ENCODE measurements at places on chromosomes 12 and 14. TPM values are rescaled to one million over a fixed set of nuclear protein-coding genes. Genes with fewer than 3 reads are reported as not detected.

The CLMN gene
- total RNA-seq = 0.82 TPM

The TAPBPL gene
- 0.82 TPM for total RNA-seq

The LALBA gene
- total RNA-seq = not detected

The DIO3 gene
- under 0.01 TPM for total RNA-seq

The ERBB3 gene
- total RNA-seq = 2.0 TPM

DNA sequence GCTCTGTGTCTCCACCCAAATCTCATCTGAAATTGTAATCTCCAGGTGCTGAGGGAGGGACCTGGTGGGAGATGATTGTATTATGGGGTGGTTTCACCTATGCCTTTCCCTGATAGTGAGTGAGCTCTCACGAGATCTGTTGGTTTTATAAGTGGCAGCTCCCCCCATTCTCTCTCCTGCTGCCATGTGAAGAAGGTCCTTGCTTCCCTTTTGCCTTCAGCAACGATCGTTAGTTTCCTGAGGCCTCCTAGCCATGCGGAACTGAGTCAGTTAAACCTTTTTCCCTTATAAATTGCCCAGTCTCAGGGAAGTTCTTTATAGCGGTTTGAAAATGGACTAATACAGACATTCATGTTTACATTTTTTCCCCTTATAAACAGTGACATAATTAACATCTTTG is 36.1 kb downstream of the PELI2 start:
- no peak for DNase-seq

DNA sequence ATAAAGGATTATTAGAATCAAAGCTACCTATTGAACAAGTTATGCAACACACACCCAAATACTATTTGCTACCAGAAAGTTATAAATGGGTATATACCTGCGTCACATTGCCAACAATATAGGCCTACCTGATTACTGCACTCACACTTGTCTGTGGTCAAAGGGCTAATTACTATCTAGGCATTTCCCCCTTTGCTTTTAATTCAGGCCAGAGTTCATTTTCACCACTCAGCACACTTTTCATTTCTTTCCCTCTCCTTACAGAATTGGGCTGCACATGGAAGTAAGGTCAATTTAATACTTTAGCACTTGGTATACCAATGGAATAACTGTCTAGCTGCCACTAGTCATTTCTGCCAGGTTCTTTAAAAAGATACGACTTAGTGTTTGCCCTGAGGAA is 1.7 kb downstream of the SOS2 start:
- DNase-seq = no peak

GRCh38 chr14:39581474-39581873 is 149.2 kb upstream of the FBXO33 start:
- DNase-seq = no peak

DNA sequence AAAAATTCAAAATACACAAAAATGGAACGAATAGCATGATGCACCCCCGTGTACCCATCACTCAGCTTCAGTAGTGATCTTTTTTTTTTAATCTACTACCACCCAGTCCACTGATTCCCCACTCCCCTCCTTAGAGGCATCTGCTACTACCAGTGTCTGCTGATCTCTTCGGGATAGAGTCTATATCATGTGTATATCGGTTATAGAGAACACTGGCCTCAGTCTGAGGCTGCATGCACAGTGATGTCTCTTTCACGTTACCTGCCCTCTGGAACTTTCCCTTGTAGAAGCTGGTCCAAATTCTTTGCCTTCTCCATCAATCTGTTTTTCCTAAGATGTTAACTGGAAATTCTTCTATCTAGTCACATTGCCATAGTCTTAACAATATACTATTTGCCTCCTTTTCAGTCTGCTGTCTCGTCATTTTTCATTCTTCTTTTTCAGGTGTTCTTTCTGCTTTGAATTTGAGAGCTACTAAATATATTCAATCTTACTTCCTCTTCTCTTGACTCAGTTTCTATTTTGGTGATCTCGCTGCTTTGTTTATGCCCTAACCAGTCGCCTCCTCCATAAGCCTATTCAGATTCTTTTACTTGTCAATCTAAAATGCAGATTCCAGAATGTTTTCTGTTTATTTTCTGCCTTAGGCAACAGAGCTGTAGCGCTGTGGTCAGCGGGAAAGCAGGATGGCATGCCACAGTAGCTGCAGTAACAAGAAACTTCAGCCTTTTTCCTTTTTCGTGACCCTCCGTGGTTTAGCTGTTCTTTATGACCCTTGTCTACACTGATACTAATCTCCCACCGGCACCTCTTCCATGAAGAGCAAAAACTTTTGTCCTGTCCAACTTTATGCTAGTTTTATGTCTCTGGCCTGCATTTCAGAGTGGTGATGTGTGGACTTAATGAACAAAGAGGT is 67.0 kb downstream of the FBXW8 start:
- DNase-seq = no peak

- DNase-seq = no peak
Observed at GRCh38 chr14:104169005-104169698, 30.8 kb downstream of the KIF26A start.

DNA sequence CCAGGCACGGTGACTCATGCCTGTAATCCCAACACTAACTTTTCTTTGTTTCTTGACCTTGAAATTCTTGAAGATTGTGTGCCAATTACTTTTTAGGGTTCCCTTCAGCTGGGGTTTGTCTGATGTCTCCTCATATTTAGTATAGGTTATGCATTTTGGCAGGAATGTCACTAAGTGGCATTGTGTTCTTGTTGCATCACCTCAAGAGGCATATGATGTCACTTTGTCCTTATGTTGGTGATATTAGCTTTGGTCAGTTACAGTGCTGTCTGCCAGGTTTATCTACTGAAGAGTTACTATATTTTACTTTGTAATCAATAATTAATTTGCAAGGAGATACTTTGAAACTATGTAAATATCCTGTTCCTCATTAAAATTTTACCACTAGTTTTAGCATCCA is 61.0 kb upstream of the BTG1 start:
- no peak for DNase-seq

DNA sequence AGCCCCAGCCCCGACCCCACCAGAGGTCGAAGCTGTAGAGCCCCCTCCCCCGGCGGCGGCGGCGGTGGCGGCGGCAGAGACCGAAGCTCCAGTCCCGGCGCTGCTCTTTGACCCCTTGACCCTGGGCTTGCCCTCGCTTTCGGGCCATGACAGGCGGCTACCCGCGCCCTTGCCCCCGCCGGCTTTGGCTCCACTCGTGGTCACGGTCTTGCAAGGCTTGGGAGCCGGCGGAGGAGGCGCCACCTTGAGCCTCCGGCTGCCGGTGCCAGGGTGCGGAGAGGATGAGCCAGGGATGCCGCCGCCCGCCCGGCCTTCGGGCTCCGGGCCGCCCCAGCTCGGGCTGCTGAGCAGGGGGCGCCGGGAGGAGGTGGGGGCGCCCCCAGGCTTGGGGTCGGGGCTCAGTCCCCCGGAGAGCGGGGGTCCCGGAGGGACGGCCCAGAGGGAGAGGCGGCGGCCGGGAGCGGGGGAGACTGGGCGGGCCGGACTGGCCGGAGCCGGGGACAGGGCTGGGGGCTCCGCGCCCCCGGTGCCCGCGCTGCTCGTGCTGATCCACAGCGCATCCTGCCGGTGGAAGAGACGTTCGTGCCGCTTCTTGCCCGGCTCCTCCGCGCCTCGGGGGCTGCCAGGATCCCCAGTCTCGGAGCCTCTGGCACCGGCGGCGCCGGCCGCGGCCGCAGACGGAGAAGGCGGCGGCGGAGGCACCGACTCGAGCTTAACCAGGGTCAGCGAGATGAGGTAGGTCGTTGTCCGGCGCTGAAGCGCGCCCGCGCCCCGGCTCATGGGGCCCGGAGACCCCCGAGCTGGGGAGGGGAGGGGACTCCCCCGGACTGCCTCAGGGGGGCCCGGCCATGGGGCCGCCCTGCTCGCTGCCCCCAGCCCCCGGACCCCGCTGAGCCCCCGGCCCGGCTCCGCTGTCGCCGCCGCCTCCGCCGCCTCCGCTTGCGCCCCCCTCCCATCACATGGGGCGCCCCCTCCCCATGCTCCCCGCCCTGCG is 778 bp downstream of the AGAP2 start:
- DNase-seq = no peak

GRCh38 chr14:92556255-92556741 is 42.7 kb downstream of the RIN3 start:
- no peak for DNase-seq

Data from frontal cortex (tissue), 4 donors.